ENCODE measurements at places on chromosomes 12 and 14. TPM values are rescaled to one million over a fixed set of nuclear protein-coding genes. Genes with fewer than 3 reads are reported as not detected.

- no peaks in the 10 kb centered on the region for H3K36me3 ChIP-seq
- H3K4me1 ChIP-seq: peaks cover 89% of the 10 kb centered on the region
- no peaks in the 10 kb centered on the region for H3K27me3 ChIP-seq
- DNase-seq: no peak
Observed at GRCh38 chr12:75818863-75819262, 212.7 kb downstream of the PHLDA1 start.

GRCh38 chr14:55582746-55583145 is 2.7 kb downstream of the KTN1 start:
- no peaks in the 10 kb centered on the region for H3K36me3 ChIP-seq
- DNase-seq: no peak
- H3K4me3 ChIP-seq: no peak overlapping the region
- no peak overlapping the region for H3K27ac ChIP-seq

- H3K36me3 ChIP-seq: no peaks in the 10 kb centered on the region
- no peaks in the 10 kb centered on the region for H3K27me3 ChIP-seq
- DNase-seq: no peak
- no peaks in the 10 kb centered on the region for H3K4me1 ChIP-seq
Observed at GRCh38 chr12:121388421-121388981, 11.4 kb upstream of the RNF34 start.

DNA sequence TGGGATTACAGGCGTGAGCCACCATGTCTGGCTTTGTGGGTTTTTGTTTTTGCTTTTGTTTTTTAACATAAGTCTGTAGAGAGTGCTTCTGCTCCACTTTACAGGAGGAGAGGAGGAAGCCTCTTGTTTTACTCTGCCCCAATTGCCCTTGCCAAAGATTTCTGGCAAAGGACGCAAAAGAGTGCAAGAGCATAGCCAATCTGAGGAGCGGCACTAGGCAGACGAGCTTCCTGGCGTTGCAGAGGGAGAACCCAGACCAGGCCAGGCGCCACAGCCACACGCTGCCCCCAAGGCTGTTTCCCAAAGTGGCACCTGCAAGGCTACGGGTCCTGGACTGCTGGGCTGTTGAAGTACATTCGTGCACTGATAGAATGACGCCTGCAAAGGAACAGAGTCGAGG is 96.2 kb downstream of the BBS10 start:
- no peaks in the 10 kb centered on the region for H3K27me3 ChIP-seq
- no peaks in the 10 kb centered on the region for H3K36me3 ChIP-seq
- H3K4me1 ChIP-seq: no peaks in the 10 kb centered on the region
- no peak for DNase-seq

GRCh38 chr14:58549105-58549757 is 88.5 kb upstream of the DACT1 start:
- H3K4me3 ChIP-seq: no peak overlapping the region
- no peaks in the 10 kb centered on the region for H3K36me3 ChIP-seq
- no peak overlapping the region for H3K27ac ChIP-seq
- DNase-seq: no peak

DNA sequence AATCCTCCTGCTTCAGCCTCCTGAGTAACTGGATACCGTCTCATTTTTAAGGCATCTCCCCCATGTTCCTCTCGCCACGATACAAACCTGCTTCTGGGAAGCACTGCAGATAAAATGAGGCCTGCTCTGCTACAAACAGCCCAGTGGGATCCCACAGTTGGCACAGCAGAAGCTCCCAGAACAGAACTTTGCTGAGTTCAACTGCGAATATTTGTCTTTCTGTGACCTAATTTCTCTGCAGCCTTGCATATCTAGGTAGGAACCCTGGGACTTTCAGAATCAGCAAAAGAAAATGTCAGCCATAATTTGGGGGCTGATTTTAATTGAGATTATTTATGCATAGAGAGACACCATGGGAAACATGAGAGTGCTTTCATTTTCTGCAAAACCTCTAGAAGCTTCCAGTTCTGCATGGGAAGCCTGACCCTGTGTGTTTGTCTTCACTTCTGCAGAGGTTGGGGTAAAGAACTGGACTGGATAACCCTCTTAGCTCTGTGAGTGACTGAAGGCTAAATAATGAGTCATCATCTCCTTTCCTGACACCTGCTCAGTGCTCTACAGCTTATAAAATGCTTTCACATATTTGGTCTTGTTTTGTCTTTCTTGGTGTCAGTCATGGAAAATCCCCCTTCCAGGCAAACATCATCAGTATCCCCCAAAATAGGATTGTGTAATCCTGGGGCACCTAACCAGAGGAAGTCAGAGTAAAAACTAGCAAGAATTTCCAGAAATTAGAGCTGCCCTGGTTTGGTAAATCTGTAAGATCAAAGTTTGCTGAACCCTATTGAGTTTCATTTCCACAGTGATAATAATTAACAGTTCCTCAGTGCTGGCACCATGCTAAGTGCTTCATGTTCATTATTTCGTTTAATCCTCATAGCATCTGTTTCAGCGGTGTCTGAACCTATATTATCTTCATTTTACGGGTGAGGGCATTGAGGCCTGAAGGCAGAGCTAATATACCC is 185.8 kb downstream of the SLC15A4 start:
- no peak overlapping the region for H3K4me3 ChIP-seq
- H3K27ac ChIP-seq: no peak overlapping the region
- H3K36me3 ChIP-seq: no peaks in the 10 kb centered on the region
- H3K4me1 ChIP-seq: no peaks in the 10 kb centered on the region

GRCh38 chr14:94581127-94581999 is at the start of gene SERPINA5:
Gene SERPINA5, plus strand, starts transcription at chr14:94581426. Its CDS starts 5,937 bp downstream, at chr14:94587363.
- no peaks in the 10 kb centered on the region for H3K27me3 ChIP-seq
- no peak within 1 kb of the TSS for H3K27ac ChIP-seq
- no peaks in the 10 kb centered on the region for H3K4me1 ChIP-seq
- DNase-seq: no peak

- no peak overlapping the region for H3K4me3 ChIP-seq
- no peak overlapping the region for H3K27ac ChIP-seq
- H3K36me3 ChIP-seq: no peaks in the 10 kb centered on the region
- DNase-seq: no peak
- no peaks in the 10 kb centered on the region for H3K27me3 ChIP-seq
Observed at GRCh38 chr14:35695647-35696046, 113.4 kb downstream of the RALGAPA1 start.

GRCh38 chr14:81669308-81669707 is 135.7 kb upstream of the SEL1L start:
- H3K36me3 ChIP-seq: no peaks in the 10 kb centered on the region
- no peak overlapping the region for H3K4me3 ChIP-seq
- H3K27me3 ChIP-seq: no peaks in the 10 kb centered on the region
- H3K27ac ChIP-seq: no peak overlapping the region
- H3K4me1 ChIP-seq: no peaks in the 10 kb centered on the region

DNA sequence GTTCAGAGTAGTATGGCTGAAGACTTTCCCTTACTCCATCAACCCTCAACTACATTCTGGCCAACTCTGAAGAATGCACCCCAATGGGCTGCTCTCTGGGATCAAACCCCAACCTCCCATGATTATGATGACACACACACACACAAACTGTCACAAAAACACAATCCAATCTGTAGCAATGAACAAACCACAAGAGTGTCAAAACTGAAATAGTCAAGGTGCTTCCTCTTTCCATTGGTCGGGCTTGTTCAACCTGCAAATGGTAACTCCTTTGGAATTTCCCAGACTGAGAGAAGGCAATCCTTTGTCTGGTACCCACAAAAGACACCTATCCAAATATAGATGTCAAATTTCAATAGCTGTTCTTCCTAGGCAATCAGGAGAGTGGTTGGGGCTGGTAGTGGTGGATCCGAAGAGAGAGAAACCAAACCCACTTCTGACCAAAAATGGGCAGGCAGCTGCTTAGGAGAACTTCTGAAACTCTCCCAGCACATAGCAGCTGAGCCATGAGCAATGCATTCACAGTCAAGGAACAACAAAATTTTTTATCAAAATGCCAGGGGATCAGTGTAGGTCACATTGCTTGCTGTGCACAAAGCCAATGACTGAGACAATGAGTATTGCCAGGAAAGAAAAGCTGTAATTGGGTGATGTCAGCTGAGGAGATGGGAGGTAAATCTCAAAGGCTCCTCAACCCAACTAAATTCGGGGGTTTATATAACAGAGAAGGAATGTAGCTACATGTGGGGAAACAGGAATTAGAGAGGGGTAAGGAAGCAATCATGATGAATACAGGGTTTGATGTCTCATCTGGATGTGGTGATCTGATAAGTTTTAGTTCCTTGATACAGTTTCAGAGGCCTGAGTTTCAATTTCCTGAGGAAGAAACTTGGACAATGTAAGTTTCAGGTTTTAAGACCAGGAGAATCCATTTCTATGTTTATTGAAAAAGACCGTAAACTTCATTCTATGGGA is 191.4 kb downstream of the KITLG start:
- no peaks in the 10 kb centered on the region for H3K36me3 ChIP-seq
- no peak overlapping the region for H3K27ac ChIP-seq
- no peaks in the 10 kb centered on the region for H3K27me3 ChIP-seq
- no peak for DNase-seq
- no peak overlapping the region for H3K4me3 ChIP-seq

DNA sequence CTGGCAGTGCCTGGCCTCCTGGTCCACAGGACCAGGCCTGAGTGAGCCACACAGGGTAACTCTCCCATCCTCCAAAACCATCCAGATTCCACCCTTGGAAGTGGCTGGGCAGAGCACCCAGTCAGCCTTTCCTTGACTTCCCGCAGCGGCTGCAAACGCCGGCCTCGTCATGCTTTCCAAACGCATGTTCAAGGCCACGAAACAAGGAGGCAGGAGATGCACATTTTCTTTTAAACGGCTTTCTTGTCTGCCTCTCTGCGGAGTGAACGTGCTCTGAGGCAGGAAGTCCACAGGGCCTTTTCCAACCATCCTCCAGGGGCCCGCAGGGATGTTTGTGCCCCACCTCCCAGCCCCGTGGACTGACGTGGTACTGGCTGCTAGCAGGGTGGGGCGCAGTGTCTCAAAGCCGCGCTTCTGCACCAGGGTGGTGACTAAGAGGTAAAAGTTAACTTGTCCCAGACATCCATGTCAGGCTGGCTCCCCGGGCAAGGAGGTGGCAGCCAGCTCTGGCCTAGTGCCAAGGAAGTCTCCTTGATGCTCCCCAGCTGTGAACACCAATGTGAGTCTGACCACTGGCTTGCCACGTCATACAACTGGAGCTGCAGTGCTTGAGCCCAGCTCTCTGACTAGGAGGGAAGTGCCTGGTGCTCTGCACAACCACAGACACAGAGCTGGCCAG is 45.0 kb downstream of the KCNA5 start:
- H3K27me3 ChIP-seq: peaks cover 45% of the 10 kb centered on the region
- no peaks in the 10 kb centered on the region for H3K36me3 ChIP-seq
- H3K27ac ChIP-seq: no peak overlapping the region
- no peak overlapping the region for H3K4me3 ChIP-seq

- H3K4me3 ChIP-seq: no peak overlapping the region
- H3K4me1 ChIP-seq: peaks cover 12% of the 10 kb centered on the region
- H3K27me3 ChIP-seq: no peaks in the 10 kb centered on the region
- H3K27ac ChIP-seq: no peak overlapping the region
- no peaks in the 10 kb centered on the region for H3K36me3 ChIP-seq
- DNase-seq: no peak
Observed at GRCh38 chr12:29224572-29224971, 75.5 kb downstream of the FAR2 start.

GRCh38 chr12:126547905-126548304 is 1482.7 kb downstream of the AACS start:
- no peak overlapping the region for H3K27ac ChIP-seq
- no peaks in the 10 kb centered on the region for H3K36me3 ChIP-seq
- DNase-seq: no peak
- H3K4me1 ChIP-seq: no peaks in the 10 kb centered on the region

DNA sequence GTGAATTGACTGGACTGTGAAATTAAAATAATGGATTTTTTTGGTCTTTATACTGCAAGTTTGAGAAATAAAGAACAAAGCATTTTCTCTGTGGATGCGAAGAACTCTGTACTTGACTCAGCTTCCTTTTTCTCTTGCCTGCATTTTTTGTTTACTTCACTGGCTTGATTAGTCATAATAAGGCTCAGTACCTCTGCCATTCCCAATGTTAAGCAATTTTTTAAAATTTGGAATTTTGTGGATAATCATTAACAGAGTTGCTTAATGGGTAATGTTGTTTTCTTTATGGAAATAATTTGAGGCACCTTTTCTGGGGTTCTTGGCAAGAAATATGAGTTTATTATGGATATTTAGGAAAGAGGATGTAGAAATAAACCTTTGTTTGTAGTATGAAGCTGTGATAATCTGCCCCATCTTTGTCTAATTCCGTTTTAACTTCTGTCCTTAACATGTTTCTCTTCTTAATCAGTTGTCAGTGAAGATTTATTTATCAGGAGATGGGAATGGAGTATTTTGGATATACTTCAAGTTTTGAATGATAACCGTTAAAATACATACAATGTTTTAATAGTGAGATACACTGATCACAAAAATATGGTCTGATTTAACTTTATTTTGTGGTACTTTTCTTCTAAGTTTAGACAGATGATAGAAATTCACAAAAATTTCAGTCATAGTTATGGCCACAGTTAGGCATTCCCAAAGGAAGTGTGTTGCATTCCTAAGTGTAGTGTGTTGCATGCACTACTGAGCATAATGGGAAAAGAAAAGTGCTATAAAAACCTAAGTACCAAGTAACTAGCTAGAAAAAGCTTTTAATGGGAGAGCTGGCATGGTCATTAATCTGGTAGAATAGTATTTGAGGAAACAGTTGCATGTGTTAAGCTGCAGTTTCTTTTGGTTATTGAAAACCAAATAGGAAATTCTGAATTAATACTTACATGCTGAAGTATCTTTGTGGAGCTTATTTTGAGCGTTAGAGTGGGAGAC is 27.7 kb downstream of the WNK1 start:
- DNase-seq: no peak
- no peaks in the 10 kb centered on the region for H3K36me3 ChIP-seq
- H3K4me3 ChIP-seq: no peak overlapping the region

- no peak for DNase-seq
- H3K27me3 ChIP-seq: no peaks in the 10 kb centered on the region
- no peak overlapping the region for H3K27ac ChIP-seq
- H3K4me3 ChIP-seq: no peak overlapping the region
- no peaks in the 10 kb centered on the region for H3K4me1 ChIP-seq
- no peaks in the 10 kb centered on the region for H3K36me3 ChIP-seq
Observed at GRCh38 chr14:88518592-88519512, 36.0 kb downstream of the PTPN21 start.

The ZBTB39 gene
- 12.3 TPM for total RNA-seq

The BCL11B gene
- total RNA-seq: 1.1 TPM

The INHBE gene
- 0.89 TPM for total RNA-seq

The NUBPL gene
- 11.3 TPM for total RNA-seq

The BATF gene
- 0.69 TPM for total RNA-seq

The ASB2 gene
- not detected for total RNA-seq

The BHLHE41 gene
- 4.7 TPM for total RNA-seq

The PARP2 gene
- 51.8 TPM for total RNA-seq

The PTPN11 gene
- 181 TPM for total RNA-seq

The TMEM179 gene
- not detected for total RNA-seq

Measured in HCT116 (cell line).